ENCODE measurements at places on chromosomes 16 and 17. TPM values are rescaled to one million over a fixed set of nuclear protein-coding genes. Genes with fewer than 3 reads are reported as not detected.

- no peak for DNase-seq
These were observed 15.9 kb upstream of the PECAM1 start for GRCh38 chr17:64406321-64407200.

- no peak for DNase-seq
These were observed 4.8 kb upstream of the SHISA9 start for GRCh38 chr16:12896562-12896961.

Gene KRTAP4-1
- total RNA-seq = not detected

DNA sequence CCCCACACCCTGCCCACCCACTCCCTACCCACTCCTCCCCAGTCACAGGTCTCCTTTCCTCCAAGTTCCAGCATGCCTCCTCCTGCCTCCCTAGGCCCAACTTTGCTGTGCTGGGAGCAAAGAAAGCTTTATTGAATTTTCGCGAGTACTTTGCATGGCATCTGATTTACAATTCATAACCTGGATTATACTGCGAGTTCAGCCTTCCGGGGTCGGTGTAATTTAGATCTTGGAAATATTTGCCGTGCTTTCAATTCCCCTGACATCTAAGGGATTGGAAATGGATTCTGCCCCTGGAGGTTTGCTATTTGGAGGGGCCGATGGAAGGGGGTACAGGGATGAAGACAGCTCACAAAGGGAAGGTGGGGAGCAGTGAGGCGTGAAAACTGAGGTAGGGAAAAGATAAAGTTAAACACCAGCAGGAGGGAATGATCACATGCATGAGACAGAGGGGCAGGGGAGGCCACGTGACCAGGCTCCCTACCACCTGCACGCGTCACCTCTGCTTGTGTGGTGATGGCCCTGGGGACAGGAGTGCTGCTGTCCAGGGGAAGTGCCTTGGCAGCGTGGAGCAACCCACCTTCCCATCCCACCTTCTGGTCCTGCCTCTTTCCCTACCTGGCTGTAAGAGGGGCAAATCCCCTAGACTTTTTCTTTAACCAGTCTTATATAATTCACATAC is 132.3 kb upstream of the RPL38 start:
- DNase-seq = no peak

Gene C16orf46
- not detected for total RNA-seq
